ENCODE measurements at places on chromosomes 16 and 17.

- peak; percentile 57 for DNase-seq
These were observed 22.9 kb upstream of the CDH13 start for GRCh38 chr16:82603784-82604411.

GRCh38 chr17:37671824-37672547 lies 28.7 kb upstream of the DDX52 start:
- no peak for DNase-seq

DNA sequence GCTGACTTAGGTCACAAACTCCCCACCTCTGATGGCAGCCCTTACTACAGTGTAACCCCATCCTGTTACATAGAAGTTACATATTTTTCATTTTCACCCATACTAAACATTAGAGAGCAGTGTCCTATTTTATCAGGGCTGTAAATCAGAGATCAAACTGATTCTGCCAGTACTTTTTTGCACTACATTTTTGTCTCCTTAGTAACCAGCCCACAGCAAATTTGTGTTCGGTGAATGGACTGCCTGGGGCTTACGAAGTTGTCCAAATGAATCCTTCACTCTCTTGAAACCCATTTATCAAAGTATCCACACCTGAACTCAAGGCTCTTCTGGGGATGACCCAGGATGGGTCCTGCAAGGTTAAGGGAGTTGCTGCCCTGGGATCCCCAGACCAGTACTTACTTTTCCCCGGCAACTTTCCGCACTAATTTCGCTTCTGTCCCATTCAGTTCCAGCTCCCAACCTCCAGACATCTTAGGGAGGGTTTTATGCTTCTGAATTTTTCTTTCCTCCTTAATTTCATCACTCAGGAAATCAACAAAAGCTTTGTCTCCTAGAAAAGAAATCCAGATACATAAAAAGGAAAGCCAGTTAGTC lies 1.1 kb downstream of the C1QBP start:
- no peak for DNase-seq

DNA sequence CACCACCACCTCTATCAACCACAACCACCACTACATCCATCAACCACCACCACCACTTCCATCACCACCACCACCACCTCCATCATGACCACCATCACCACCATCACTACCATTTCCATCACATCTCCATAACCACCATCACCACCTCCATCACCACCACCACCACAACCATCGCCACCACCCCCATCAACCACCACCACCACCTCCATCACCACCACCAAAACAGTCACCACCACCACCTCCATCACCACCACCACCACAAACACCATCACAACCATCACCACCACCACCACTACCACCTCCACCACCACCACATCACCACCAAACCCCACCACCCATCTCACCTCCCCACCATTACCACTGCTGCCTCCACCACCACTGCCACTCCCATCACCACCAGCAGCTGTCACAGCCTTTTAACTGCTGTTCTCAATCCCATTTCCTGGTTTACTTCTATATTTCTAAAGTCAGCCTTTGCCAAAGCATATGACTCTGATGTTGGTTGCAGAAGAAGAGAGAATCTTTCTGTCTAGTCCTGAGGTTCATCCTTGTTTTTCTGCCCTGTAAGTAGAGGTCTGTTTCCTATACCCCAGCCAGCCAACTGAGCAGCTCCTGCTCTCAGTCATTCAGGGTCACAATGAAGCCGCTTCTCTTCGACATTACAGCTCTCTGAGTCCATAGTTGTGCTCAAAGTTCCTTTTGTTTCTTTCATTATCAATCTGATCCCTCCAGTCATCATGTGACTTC lies 14.0 kb downstream of the MARCHF10 start:
- DNase-seq, result no peak

GRCh38 chr17:76414334-76415295 lies 30.2 kb downstream of the SPHK1 start:
- peak; percentile 52 for DNase-seq

DNA sequence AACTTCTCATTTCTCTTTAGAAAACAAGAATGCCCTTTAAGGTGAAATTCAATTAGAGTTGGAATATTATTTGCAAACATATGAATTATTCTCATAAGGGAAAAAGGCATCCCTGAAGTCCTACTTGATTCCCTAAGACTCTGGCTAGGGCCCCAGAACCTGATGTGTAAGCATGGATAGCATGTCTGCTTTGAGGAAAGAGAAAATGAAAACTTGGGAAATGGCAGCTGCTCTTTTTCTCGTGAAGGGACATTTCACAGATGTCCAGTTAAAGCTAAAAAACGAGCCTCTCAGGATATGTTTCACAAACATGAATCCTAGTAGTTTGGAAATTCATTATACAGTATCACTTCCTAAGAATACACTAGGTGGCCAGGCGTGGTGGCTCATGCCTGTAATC lies 112.3 kb upstream of the CLEC3A start:
- DNase-seq, result no peak

- DNase-seq, result no peak
These were observed 13.2 kb upstream of the SLC12A3 start for GRCh38 chr16:56851671-56852400.

- DNase-seq, result peak; percentile 76
These were observed 16.7 kb downstream of the UNC13D start for GRCh38 chr17:75827308-75828075.

DNA sequence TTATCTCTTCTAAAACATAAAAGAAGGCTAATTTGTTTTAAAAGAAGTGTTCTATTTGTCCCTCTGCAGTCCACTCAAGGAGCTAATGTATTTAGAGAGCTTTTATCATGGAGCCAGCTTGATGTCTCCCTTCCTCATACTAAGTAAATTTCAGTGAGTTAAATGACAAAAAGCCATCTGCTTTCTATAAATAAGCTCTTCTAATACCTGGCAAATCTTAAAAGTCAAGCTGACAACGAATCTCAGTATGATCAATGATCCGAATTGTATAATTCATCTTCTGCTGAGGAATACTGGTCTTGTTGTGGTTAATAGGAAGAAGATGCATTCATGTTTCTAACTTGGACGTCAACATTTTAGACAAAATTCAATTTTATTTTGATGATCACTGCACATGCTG lies 1390.7 kb downstream of the CDH8 start:
- no peak for DNase-seq

GRCh38 chr16:12256921-12257320 lies 280.4 kb downstream of the SNX29 start:
- DNase-seq, result no peak

DNA sequence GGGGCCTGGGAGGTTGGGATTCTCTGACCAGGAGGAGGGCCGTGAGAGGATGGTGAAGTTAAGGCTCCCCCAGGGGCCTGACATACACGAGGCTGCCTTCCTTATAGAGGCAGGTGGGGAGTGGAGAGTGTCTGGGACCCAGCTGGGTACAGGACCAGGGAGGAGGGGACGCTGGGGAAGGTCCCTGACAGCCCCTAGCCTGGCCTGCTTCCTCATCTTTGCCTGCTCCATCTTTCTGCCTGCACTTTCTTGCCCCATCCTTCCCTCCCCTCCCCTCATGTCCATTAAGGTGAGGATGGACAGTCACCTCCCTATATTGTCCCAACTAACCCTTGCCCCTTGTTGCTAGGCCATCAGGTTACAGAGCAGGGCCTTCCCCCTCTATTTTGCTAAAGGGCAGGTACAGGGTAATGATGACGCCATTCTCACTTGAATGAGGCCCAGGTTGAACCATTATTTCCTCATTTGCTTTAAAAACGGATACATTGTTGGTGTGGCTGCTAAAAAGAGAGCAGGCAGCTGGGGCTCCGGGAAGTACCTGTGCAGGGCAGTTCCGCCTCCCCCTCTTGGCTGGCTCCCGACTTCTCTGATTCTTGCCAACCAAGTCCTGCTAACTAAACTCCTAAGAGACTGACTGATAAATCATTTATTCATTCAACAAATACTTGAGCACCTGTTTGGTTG lies 1.3 kb downstream of the C17orf99 start:
- DNase-seq, result no peak

DNA sequence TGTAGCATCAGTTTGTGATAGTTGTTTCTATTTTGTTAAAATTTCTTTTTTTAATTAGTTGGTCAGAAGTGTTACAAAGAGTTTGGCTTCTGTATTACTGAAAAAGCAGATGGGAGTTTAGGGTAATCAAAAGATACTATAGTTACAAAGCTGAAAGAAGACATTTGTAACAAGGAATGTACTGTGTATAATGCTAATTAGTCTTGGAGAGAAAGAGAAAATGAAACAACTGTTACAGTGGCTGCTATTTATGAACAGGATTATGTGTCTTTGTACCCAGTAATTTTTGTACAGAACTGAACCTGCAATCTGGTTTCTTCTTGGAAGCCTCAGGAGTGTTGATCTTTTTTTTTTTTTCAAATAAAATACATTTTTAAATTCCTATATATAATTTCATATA lies 14.3 kb downstream of the GDPD1 start:
- no peak for DNase-seq

GRCh38 chr16:2471016-2471652 lies at the start of gene NTN3:
TSS of gene NTN3 (plus strand) at chr16:2471297. CDS start at chr16:2471702, 405 bp downstream.
- DNase-seq, result no peak

- no peak for DNase-seq
These were observed 96.5 kb downstream of the YPEL2 start for GRCh38 chr17:59427996-59428395.

- DNase-seq, result no peak
These were observed 7.3 kb downstream of the CYGB start for GRCh38 chr17:76530095-76530723.

- DNase-seq, result no peak
These were observed 106.5 kb downstream of the CDH8 start for GRCh38 chr16:61929776-61930175.

GRCh38 chr16:68643227-68643626 lies 1.9 kb upstream of the CDH3 start:
- no peak for DNase-seq

DNA sequence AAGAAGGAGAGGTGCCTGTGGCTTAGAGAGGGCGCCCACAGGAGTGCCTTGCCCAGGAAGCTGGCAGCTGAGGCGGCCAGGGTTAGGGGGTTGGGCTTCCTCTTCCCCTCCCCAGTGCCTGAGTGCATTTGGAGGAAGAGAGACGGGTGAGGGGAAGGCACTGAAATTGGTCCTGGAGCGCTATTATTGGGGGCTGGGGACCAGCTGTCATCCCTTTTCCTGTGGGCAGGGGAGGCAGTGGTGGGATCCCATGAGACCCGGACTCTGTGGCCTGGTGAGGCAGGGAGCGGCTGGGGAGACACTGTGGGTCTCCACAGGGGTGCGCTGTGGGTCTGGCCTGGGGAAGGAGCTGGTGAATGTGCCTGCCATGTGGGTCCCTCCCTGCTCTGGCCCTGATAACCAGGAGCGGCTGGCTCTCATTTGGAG lies 259.7 kb downstream of the SEC14L1 start:
- no peak for DNase-seq

DNA sequence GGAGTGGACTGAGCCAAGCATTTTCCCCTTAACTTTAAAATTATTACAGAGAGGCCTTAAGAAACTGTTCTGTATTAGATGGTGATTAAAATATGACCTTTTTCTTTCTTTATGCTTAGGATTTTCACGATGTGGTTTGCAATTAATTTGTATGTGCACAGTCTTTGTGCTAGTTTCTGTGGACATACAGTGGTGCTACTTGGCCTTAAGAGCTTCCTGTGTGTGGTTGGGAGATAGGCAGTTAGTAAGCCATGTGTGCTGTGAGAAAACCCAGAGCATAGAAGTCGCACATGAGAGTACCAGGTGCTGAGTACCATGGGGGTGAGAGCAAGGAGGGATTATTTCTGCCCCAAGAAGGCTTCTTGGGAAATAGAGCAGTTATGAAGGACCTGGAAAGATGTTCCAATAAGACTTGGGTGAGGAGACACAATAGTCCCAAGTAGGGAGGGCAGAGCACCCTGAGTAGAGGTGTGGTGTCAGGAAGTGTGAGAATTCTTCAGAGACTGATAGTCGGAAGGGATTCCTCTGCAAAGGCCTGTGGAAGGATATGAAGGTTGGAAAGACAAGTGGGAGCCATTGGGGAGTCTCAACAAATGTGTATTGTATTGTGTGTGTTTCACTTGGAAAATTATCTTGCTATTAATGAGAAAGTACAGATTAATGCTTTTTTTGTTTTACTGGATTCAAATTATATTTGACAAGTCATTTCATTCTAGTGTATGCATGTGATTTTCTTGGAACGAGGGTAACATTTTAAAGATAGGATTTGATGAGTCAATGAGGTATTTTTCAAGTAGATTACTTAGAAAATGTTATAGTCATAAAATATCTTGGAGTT lies 239.9 kb downstream of the PRKCA start:
- DNase-seq, result no peak

DNA sequence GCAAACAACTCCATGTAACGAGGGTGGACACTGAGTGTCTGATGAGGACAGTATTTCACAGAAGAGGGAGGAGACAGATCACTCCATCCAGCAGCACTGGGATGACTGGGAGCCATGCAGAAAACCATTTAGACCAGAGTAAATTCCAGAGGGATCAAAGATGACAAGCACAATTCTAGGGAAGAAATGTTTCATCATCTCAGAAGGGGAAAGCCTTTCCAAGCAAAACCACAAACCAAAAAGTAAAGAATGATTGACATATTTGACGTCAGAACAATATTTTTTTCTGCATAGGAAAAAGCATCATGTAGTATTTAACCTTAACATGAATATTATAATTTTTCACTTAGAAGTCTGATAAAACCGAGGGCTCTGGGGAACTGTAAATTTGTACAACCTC lies 4.8 kb downstream of the DNASE1 start:
- DNase-seq, result no peak

GRCh38 chr17:18117982-18118975 lies 9.7 kb downstream of the MYO15A start:
- no peak for DNase-seq

DNA sequence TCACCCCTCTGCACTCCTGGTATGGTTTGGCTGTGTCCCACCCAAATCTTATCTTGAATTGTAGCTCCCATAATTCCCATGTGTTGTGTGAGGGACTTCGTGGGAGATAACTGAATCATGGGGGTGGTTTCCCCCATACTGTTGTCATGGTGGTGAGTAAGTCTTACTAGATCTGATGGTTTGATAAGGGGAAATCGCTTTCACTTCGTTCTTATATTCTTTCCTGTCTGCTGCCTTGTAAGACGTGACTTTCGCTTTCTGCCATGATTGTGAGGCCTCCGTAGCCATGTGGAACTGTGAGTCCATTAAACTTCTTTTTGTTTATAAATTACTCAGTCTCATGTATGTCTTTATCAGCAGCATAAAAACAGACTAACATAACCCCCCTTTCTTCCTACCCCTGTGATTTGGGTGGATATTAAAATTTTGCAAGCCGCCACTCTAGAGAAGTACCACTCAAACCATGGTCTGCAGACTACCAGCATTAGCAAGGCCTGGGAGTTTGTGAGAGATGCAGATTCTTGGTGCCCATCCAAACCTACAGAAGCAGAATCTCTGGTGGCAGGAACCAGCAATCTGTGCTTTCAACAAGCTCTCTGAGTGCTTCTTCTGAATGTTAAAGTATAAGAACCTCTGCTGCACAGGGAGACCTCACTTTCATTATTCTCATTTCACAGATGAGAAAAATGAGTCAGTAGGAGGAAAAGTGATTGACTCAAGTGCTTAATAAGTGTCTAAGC lies 999.5 kb upstream of the EEF2KMT start:
- DNase-seq, result no peak

DNA sequence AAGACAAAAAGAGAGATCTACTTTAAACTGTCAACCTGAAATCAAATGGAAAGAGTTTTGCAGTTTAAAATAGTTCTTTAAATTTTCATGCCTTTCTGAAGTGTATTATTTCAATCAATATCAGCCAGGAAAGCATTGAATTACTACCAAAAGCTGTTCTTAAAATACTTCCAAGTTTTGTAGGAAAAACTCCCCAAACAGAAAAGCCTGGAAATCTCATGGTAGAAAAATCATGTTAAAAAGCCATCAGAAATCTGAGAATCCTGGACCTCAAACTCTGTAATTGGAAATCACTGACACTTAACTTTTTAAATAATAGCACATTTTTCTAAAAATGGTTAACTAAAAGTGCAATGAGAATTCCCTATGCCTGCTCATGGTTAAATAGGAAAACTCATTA lies 63.3 kb upstream of the CNTNAP4 start:
- DNase-seq, result no peak
